HepG2 (cell line): ENCODE measurements at places on chromosomes 6 and 20.
A peak's percentile ranks its signal among the peaks of the same experiment; 100 is the strongest.

GRCh38 chr20:8796088-8796660 lies 272.7 kb upstream of the PLCB4 start:
- no peak for DNase-seq

DNA sequence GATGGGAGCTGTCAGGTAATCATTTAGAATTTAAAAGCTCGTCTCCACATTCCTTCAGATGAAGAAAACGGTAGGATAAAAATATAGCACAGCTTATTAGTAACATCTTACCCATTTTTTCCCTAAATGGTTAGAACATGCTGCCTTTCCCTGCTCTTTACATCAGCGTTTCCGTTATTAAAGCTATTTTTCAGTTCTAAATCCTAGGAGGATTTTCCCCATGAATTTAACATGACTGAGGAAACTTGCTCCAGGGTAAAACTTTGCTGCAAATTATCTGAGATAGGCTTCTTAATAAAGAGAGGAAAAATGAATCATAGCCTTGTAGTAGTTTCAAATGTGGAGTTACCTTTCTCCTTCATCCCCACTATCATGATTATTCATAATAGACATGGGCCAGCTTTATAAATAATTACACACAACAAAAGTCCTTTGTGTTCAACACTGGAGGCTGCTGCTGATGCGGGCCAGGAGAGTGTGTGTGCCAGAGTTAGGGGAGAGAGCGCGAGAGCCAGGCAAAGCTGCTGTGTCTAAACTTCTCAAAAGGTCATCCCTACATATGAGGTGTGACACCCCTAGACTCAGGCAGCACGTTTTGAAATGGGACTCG lies 24.4 kb downstream of the MYLIP start:
- DNase-seq = no peak

DNA sequence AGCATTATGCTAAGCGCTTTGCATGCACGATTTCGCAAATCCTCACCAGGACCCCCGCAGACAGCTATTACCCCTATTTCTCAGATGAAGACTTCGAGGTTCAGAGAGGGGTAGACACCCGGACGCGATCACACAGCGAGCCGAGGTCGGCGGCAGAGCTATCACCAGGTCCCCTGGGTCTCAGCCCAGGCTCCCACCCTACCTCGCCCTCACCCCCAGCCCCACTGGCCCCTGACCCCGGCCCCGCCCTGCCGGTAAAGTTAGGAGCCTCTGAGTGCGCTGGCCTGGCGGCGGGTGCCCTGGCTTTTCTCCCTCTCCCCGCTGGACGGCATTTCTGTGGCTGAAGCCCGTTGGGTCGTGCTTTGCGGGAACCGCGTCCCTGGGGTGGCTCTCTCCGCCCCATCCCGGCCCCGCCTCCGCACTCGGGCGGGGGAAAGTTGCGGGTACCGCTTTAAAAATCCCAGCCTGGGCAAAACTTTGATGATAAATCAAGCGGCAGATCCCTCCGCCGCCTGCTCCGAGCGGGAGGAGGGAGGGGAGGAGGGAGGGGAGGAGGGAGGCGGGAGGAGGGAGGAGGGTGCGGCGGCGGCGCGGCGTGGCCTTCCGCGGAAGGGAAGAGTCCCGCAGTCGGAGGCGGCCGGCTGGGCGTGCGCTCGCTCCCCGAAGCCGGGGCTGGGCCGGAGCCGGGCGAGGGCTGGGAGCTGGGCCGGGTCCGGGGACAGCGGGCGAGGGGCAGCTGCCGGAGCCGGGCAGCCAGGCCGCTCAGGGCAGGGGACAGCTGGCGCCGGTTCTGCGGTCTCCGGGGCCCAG lies at the start of gene VSTM2L:
VSTM2L (plus strand) TSS at position 624 of the 810 bp plus-strand sequence. CDS start 224 bp downstream, outside the sequence.
- no peak for DNase-seq

- no peak for DNase-seq
Measured at GRCh38 chr6:3266170-3266569, 7.4 kb downstream of the PSMG4 start.

- no peak for DNase-seq
Measured at GRCh38 chr6:129903082-129903481, 42.0 kb upstream of the TMEM244 start.

GRCh38 chr6:81633391-81633790 lies 119.1 kb downstream of the TENT5A start:
- DNase-seq = no peak

DNA sequence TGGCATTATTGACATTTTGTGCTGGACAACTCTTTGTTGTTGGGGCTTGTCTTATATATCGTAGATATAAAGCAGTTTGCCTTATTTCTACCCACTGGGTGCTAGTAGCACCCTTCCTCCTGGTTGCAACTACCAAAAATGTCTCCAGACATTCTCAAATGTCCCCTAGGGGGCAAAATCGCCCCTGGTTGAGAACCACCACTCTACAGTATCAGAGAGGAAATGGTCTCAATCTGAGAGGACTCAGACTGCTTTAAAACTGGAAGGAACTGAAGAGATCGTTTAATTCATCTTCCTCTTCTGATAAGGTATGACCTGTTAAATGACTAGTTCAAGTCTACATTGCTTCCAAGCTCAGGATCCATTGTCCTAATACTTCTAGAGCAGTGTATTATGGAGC lies 14.9 kb downstream of the SH3BGRL2 start:
- no peak for DNase-seq

DNA sequence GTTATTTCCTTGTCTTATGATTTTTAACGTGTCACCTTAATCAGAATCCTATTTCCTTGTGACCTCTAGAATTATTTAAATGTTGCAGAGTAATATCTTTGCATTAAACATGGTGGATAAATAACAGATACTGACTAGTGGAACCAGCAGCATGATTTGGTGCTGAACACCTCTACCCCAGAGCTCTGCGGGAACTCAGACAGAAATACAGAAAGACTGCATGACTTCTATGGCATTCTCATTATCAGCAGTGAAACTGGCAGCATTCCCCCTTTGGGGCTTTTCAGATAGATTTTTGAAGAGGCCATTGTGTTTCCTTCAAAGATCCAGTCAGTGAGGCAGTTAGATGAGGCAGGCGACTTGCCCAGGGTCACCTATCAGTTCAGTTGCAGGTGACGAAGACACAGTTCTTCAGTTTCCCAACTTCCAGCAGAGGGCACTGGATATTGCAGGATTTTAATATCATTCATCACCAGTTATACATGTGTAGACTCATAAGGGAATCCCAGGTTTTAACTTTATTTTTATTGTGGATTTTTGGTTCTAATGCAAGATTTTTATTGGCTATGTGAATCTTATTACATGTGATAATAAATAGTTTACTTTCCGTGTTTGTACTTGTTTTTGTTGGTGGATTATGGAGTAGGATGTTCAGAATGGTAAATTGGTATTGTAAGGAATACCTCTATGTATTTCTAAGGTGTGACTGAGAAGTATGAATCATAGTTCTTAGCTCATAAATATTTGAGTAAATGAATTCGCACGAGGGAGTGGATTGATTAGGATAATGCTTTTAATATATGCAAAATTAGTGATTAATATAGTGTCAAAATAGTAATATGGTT lies 81.3 kb downstream of the AFDN start:
- peak; percentile 51 for DNase-seq

DNA sequence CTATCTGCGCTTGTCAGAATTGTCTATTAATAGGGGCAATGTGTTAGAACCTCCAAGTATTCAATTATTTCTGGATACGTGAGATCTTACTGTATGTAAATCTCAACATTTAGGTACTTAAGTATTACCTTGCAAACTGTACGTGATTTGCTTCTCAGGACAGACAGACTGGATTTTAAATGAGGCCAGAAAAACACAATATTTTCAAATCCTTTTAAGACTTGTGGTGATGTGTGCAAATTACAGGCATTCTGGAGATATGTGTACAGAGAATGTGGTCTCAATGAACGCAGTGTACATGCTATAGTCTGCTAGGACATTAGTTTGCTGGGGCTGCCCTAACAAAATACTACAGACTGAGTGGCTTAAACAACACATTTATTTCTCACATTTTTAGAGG lies 16.9 kb downstream of the CCR6 start:
- DNase-seq = no peak
